ENCODE measurements at places on chromosomes 6 and 20. TPM values are rescaled to one million over a fixed set of nuclear protein-coding genes. Genes with fewer than 3 reads are reported as not detected.

DNA sequence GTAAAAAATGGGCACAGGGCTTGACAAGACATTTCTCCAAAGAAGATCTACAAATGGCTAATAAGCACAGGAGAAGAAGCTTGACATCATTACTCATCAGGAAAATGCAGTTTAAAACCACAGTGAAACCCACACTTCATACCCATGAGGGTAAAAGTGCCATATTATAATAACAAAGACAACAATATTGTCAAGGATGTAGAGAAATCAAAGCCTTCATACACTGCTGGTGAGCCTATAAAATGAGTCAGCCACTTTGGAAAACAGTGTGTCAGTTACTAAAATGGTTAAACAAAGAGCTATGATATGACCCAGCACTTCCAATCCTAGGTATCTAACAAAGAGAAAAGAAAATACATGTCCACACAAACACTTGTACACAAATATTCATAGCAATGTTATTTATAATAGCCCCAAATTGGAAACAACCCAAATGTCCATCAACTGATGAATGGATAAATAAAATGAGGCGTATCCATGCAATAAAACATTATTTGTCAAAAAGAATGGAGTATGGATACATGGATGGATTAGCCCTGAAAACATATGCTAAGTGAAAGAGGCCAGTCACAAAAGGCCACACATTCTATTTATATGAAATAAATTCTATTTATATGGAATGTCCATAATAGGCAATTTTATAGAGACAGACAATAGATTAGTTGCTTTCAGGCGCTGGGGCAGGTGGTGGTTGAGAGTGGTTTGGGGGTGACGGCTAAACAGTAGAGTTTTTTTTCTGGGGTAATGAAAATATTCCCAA lies 11.5 kb upstream of the IL20RA start:
- DNase-seq: no peak

DNA sequence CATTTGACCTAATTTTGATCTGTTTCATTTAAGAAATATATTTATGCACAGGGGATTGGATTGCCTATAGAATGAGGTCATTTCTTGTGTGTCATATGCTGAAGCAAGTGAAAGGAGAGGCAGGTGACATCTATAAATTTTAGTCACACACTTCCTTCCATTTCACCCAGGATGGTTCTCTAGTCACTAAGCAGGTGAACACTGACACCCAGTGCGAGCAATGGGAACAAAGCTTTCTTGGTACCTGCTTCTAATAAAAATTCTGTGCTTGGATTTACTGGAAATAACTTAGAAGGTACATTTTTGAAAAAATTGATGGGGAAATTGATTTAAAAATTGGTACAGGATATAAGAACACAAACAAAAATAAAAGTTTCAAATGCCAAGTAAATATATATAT lies 66.9 kb upstream of the MC3R start:
- DNase-seq: no peak

- DNase-seq: no peak
Measured at GRCh38 chr20:41717483-41717882, 99.3 kb upstream of the CHD6 start.

DNA sequence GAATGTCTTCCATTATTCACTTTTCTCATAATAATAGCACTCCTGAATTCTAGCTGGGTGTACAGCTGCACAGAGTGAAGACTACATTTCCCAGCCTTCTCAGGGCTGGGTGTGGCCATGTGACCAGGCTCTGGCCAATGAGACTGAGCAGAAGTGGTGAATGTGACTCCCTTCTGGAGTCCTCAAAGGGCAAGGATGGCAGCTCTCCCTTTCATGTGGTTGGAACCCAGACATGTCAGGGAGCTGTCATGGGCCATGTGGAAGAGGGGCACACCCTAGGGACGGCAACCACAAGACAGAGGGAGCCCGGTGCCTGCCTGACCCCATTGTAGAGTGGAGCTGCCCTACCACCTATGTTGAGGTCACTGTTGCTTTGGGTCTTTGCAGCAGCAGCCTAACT lies 312.8 kb upstream of the SULF2 start:
- DNase-seq: no peak

Gene SMOC2
- not detected for total RNA-seq

Gene UBE2C
- total RNA-seq: 185 TPM

Gene RPS21
- total RNA-seq: 2,242 TPM
